ENCODE measurements at places on chromosomes 2 and 18.

GRCh38 chr18:70384181-70384790 lies 95.4 kb downstream of the SOCS6 start:
- DNase-seq = no peak

DNA sequence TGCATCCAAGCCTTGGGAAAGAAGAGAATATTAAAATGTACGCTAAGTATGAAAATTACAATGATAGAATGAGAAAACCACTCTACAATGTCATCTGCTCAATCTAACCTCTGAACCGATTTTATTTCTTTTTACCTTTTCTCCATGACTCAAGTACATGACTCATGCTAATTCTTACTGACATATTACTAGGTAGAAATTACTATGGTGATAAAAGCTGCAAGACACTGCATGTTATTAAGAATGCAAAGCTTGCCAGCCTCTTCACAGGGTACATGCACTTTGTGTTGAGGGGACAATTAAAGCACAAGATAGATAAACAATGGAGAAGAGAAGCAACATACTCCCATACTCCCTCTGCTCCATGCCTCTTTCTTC lies 20.7 kb downstream of the SFT2D3 start:
- no peak for DNase-seq

GRCh38 chr2:69544951-69545350 lies 98.6 kb downstream of the AAK1 start:
- no peak for DNase-seq

DNA sequence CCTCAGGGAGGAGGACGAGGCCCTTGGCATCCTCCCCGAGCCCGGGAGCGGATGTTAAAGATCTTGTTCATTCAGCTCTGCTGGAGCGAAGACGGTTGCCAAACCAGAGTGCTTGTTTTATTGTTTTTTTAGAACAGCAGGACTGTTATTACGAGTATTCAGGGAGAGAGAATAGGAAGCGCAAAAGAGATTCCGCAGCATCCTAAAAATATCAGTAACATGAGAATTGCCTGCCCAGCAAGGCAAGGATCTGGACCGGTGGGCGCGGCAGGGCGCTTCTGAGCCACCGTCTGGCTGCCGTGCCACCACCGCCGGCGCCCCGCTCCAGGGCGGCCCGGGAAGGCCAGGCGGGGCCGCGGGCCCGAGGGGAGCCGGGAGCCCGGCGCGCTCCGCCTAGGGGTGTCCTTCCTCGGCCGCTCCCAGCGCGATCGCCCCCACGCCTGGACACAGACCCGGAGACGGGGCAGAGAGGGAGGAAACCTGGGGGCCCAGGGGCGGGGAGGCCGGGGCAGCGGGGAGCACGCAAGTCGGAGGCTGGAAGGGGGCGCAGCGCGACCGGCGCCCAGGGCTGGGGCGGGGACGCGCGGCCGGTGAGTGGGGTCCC lies 843 bp downstream of the CYS1 start:
- peak; percentile 21 for DNase-seq

DNA sequence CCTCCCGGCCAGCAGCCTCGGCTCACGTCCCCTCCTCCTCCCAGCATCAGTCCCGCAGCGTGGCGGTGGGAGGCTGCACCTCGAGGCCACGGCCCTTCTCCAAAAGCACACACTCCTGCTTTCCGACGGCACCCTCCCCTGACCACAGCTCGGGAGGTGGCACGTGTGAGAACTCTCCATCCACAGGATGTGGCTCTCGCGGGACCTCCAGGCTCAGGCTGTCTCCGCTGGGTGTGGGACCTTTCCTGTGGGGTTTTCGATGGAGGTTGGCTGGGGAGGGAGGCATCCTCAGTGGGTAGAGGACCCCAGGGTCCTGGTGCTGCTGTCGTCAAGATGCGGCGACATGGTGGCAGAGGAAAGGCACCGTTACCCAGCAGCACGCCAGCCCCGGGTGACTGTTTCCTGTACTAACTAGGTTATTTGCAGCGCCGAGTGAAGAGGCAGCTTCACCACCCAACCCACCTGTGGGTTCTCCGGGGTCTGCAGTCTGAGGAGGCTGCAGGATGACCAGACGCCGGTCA lies 42.8 kb upstream of the KCNG2 start:
- DNase-seq = no peak

DNA sequence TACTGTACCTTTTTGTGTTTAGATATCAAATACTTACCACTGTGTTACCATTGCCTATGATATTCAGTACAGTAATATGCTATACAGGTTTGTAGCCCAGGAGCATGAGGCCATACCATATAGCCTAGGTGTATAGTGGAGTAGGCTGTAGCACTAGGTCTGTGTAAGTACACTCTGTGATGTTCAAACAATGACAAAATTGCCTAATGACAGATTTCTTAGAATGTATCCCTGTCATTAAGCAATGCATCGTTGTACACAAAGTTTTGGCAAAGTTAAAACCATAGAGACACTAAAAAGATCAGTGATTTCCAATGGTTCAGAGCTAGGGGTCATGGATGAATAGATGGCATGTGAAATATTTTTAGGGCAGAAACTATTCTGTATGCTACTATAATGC lies 415.5 kb downstream of the NCKAP5 start:
- no peak for DNase-seq

DNA sequence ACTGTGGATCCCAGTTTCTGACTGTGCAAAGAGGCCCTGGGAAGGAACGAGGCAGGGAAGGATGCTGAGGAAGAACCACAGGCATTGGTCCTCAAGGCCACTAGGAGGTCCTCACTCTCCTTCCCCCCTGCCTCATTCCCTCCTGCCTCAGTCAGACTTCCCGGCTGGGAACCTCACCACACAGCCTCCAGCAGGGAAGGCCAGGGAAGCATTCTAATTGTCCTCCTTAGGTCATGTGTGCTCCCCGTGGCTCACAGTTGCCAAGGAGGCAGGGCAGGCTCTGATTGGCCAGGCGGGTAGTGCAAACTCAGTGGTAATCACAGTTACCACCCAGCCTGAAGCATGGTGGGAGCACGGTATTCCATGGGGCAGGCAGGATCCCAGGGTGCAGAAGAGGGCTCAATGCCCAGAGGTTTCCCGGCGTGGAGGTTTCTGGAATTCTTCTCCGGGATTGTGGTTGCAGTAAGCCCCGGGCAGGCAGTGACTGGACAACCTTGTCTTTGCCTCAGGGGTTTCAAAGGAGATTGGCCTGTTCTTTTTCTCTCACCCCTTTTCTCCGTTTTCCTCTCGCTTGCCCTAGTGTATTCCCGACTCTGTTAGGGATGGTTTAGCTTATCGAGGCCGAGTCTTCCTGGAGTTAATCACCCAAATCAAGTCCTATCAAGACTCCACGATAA lies 27.1 kb downstream of the FER1L5 start:
- DNase-seq = no peak

GRCh38 chr2:47201224-47201623 lies 46.1 kb upstream of the STPG4 start:
- DNase-seq = peak; percentile 28
